Inflammatory macrophage treated with lipopolysaccharide for 4 hours (primary cell): ENCODE measurements at places on chromosomes 5 and 9.
A peak's percentile ranks its signal among the peaks of the same experiment; 100 is the strongest.

- DNase-seq: no peak
Measured at GRCh38 chr5:56587381-56588130, 227.8 kb upstream of the MAP3K1 start.

GRCh38 chr5:112906637-112907036, 15.4 kb downstream of the REEP5 start:
- no peak for DNase-seq

- DNase-seq: no peak
Measured at GRCh38 chr9:134283111-134283515, 43.1 kb upstream of the RXRA start.

DNA sequence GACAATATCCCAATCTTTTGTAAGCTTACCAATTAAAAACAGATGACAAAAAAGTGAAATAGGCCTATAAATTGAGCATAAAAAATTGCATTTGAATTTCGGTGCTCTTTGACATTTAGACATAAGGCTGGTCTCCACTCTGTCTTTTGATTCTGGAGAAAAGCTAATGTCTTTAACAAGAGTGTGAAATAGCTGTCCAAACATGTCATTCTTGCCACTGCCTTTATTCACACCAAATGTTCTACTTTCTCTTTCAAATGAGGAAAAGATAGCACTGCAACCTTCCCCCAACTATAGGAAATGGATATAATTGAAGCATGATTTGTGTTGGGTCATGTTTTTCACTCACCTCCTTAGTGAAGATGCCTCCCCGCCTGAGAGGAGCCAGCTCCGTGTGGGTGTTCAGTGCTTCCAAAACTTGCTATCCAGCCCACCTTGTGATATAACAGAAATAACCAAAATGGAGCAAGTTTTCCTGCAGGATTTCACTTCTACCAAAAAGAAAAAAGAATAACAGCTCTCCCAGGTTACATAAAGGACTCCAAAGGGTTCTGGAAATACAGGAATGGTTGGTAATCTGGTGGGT, 55.2 kb upstream of the STK32A start:
- DNase-seq: no peak

- peak; percentile 6 for DNase-seq
Measured at GRCh38 chr9:10366171-10366779, 246.5 kb downstream of the PTPRD start.

GRCh38 chr5:19745247-19745646, 242.8 kb downstream of the CDH18 start:
- DNase-seq: no peak

DNA sequence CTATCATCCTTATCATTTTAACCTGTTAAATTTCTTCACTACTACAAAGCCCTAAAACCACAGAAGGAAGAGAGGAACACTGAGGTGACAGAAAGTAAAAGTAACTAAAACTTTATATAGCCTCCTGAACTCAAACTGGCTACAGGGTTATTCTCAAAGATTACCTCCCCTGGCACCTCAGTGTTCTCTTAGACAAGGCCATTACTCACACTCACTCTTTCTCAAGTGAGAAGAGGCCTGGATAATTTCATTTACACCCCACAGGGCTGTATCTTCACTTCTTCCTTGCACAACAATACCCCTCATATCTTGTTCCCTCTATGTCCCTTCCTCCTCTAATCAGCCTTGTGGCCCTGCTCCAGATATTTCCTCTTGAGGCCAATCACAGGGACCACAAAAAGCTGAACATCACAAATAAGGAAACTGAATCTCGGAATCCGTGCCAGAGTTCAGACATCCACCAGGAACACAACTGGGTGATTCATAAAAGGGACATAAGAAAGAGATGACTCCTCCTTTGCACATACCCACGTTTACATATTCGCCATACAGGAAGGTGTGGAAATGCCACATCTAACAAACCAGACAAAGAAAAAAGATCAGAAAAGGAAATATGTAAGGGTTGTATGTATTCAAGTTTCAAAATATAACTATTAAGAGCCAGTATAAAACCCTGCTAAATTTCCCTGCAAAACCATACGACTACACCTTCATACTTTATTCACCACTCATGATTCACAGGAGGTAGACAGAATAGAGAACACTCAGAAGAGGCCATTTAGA, 1.7 kb upstream of the KLHL3 start:
- DNase-seq: peak; percentile 85

DNA sequence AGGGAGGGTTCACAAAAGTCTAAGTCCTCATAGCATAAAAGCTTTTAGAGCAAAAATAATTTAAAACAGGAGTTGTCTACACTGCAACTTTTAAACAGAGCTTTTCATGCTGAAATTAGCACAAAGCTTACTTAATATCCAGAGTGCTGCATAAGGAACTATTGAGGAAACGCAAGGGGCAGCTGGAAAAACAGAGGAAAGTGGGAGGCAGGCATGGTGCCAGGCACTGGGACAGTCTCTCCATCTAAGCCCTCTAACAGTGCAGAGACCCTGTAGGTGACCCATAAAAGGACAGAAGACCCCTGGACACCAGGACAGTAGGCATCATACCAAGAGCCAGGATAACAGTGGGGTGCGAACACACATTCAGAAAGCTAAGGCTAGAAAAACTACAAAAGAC, 49.3 kb downstream of the ADAMTS12 start:
- DNase-seq: no peak

DNA sequence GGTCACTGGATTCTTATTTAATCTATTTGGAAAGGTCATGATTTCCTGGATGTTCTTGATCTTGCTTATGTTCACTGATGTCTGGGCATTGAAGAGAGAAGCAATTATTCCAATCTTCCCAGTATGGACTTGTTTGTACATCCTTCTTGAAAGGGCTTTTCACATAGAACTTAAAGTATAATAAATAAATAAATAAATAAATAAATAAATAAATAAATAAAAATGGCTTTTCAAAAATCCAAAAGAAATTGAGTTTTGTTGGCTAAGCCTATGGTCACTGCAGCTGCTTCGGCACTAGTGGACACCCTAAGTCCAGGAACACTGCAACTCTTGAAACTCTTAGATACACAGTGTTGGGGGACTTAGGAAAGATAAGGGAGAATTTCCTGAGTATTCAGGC, 840.7 kb upstream of the EDIL3 start:
- no peak for DNase-seq

DNA sequence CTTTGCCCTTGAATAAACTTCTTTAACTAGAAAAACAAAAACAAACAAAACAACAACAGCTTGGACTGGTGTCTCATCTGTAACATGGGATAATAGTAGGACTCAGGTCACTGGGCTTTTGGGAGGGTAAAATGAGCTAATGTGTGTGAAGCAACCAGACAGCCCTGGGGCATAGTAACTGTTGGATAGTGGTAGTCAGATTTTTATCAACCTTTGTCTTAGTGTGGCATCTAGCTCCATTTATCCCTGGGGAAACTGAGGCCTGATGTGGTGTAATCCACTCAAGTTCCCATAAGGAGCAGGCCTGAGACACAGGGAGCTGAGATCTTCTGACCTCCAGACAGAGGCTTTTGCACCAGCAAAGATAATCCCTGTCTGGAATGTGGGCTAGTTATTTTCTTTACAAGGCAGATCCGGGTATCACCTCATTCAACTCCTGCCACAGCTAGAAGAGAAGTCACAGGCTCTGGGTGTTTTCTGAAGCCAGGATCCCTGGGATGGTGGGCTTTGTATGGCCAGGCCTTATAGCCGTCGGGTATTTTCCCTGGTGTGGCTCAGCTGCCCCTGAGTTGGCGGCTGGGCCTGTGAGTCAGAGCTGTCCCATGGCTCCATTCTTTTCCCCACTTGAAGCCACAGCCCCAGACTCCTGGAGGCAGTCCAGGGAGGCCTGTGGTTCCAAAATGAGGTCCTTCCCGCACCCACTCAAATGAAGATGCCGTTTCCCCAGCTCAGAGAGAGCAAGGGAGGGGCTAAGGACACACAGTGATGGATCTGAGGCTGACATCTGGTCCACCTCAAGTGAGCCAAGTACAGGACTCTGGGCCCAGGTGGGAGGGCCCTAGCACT, 26.1 kb upstream of the CSF1R start:
- peak; percentile 90 for DNase-seq

GRCh38 chr5:33901156-33901555, 9.4 kb upstream of the ADAMTS12 start:
- DNase-seq: no peak

- no peak for DNase-seq
Measured at GRCh38 chr5:71907608-71908145, 188.6 kb downstream of the CARTPT start.

DNA sequence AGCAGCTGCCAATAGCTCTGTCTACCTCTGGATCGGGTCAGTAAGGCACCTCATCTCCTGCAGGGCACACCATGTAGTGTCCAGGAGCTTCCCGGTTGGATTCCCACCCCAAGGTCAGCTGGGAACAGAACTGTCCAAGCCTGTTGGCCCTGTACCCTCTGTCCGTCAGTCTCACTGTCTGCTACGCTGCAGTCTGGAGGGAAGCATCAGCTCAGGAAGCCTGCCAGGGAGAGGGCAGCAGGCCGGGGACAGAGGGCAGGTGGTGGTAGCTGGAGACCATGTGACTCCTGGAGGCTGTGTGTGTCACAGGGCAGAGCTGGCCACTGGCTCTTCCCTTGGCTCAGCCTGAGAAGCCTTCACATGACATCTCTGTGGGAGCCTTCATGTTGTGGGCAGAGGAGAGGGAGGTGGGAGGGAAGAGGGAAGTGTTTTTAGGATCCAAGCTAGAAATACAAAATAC, 134.5 kb downstream of the SEC61B start:
- DNase-seq: peak; percentile 93

- DNase-seq: no peak
Measured at GRCh38 chr5:45609661-45610060, 86.5 kb downstream of the HCN1 start.

- no peak for DNase-seq
Measured at GRCh38 chr5:144179226-144179625, 8.6 kb downstream of the KCTD16 start.

DNA sequence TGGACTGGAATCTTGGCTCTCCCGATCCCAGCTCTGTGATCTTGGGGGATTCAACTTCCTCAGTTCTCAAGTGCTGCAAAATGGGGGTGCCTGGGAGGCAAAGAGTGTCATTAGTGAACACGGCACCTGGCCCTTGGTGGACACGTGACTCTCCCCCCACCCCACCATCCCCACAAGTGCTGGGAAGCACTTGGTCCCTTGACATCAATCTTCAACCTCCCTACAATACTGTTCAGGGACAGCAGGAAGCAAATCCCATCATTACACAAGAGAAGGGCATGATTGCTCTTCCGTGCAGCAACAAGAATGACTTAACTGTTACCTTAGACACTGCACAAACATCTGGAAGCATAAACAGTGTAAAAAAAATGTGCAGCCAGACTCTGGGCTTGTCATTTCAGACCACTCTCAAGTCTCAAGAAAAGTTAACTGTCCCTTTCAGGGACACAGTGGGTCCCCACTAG, 61.4 kb downstream of the PSMB7 start:
- no peak for DNase-seq

GRCh38 chr9:116435706-116436105, 251.4 kb upstream of the TRIM32 start:
- no peak for DNase-seq

DNA sequence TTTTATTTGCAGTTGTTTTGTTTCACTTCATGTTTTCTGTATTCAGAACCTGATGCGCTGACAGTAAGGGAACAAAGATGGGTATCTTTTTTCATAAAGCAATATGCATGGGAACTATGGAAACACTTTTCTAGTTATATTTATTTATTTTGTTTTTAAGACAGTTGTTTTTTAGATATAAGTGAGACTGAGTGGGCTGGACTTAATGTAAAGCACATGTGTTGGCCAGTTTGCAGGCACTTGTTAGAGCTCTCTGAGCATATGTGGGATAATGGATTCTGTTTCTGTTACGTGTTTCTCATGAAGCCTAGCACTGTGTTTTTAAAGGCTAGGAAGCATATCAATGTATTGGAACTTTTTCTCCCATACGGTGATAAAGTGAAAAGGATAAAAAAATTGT, 164.1 kb downstream of the PRR16 start:
- no peak for DNase-seq

GRCh38 chr9:112168197-112168596, 6.9 kb downstream of the SUSD1 start:
- no peak for DNase-seq

GRCh38 chr5:14607104-14607503, 25.5 kb downstream of the OTULINL start:
- peak; percentile 25 for DNase-seq

DNA sequence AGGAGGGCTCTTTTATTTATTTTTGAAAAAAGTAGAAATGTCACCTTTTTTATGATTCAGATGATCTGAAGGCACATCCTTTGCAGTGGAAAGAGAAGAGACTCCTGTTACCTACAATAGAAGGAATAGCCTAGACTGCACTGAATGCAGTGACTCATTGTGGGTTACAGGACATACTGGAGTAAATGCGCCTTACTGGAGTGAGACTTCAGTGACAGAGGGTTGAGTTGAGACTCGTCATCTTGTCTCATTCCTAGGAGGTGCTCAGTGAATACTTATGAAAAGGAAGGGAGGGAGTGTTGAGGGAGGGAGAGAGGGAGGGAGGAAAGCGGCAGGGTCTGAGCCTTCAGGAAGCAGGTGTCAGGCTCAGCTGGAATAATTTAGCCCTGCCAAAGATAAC, 25.2 kb downstream of the ANKRA2 start:
- DNase-seq: no peak

DNA sequence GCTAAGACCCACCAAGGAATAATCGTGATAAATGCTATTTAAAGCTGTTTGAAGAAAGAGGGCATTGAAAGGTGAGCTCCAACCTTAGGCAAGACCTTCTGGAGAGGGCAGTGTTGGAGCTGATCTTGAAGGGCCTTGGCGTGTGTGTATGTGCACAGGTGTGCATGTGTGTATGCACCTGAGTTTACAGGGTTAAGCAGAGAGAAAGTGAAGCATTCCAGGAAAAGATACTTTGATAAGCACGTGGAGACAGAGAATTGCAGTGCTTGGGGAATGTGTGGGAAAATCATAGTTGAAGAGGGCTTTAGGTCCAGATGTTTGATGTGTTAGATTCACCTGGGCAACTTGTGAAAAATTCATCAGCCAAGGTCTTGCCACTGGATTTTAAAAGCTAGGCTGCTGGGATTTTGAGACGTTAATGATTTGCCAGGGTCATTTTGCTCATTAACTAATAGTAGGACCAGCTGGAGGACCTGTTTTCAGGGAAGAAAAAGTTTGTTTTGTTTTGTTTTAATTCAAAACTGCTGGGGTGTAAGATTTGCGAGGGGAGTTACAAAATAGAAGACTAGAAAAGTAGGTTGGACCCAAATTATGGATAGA, 78.3 kb upstream of the ANKRD55 start:
- no peak for DNase-seq

GRCh38 chr5:115342590-115343377, 46.3 kb upstream of the CCDC112 start:
- DNase-seq: no peak

DNA sequence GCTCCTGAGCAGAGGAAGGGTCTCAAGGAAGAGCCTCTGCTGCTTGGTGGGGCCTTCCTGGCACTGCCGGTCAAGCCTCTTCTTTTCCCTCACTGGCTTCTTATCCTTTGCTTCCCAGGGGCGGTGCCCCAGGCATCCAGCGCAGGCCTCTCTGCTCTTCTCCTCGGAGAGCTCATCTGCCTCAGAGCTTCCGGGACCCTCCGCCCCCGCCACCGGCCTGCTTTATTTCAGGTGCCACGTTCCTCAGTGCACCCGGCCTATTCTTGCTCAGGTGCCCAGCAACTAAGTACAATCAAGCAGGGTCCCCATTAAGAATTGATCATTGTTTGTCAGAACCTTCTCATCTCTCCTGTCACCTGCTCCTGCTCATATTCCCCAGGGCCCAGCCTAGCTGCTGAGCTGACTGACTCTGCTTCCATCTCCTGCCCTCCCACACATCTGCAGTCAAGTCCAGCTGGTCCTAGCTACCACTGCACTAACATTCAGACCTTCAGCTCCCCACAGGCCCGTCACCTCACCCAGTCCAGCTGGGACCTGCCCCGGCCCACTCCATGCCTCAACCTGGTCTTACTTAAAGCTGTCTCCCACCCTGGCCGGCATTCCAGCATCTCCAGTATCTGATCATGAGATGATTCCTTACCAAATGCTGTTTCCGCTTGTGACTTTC, 114.3 kb upstream of the BOD1 start:
- DNase-seq: no peak
